Activated T-cell treated with anti-CD3 and anti-CD28 coated beads, Interleukin-2, amount 50 U/mL, for 1 hour (primary cell): ENCODE measurements at places on chromosomes 5 and 9.

DNA sequence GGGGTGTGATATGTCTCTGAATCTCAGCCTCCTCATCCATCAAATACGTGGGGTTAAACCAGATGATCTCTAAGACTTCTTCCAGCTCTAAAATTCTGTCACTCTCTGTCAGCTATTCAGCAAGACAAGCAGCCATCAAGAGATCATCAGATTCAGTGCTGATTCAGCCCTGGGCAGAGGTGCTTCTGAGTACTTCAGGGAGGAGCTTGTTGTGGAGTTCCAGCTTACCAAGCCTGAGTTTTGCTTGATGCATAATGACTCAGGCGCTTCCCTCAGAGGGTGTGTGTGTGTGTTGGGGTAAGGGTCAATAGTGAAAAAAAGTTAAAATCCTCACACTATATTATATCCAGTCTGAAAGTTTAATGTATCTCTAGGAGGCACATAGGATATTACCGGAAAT is 29.6 kb upstream of the TAF1L start:
- no peak for DNase-seq

DNA sequence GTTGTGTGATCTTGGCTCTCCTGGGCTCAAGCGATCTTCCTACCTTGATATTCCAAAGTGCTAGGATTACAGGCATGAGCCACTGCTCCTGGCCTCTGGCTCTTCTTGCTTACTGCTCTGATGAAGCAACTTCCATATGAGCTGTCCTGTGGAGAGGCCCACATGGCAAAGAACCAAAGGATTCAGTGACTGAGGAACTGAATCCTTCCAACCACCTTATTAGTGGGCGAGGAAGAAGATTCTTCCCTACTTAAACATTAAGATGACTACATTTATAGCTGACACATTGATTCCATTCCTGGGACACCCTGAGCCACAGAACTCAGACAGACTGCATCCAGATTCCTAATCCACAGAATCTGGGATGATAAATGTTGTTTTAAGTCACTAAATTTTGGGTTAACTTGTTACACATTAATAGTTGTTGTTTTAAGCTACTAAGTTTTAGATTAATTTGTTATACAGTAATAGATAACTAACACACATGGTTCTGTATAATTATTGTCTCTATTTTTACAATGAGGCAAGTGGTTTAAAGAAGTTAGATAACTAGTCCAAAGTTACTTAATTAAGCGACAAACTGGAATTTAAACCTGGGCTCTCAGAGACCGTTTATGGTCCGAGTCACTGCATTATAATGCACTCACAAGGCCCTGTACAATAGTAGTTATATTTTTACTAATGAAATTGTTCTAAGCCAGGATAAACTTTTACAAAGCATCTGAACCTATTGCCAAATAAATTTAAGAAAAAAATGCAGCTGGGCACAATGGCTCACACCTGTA is 16.7 kb upstream of the SLCO4C1 start:
- no peak for DNase-seq

DNA sequence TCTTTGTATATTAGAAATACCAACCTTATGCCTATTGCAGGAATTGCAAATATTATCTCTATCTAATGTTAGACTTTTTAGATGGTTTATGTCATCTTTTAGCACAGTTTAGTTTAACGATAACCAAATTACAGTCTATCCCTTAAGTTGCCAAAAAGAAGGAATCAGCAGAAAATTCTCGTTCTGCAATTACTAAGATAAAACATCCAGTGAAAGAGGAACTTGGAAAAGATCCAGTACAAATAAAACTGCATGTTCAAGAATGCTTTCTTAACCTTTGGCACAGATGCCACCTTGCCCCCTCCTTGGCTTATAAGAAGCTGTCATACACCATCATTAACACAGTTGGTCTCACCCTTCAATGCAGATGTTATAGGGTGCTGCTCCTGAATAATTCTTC is 124.0 kb downstream of the SEMA5A start:
- no peak for DNase-seq

GRCh38 chr5:96067894-96068614 is 106.4 kb upstream of the ELL2 start:
- no peak for DNase-seq

GRCh38 chr5:43616535-43616934 is 13.6 kb downstream of the NNT start:
- no peak for DNase-seq

DNA sequence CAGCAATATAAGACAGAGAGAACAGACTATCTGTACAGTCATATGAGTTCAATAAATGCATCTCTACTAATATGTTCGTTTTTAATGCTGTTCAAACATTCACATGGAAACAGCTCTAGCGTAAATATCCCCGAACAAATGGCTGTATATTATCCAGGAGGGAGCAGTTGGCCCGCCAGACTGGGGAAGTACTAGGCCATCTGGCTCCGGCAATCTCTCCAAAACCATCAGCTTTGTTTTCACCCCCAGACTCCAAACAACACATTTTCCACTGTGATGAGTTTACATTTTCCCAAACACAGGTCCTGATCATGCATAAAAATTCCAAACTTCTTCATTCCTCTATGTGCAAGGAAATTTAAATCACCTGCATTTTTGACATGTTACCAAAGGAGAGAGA is 8.7 kb downstream of the EBF1 start:
- no peak for DNase-seq

- DNase-seq = no peak
These were observed 495.5 kb downstream of the DMAC1 start for GRCh38 chr9:7303907-7304626.

DNA sequence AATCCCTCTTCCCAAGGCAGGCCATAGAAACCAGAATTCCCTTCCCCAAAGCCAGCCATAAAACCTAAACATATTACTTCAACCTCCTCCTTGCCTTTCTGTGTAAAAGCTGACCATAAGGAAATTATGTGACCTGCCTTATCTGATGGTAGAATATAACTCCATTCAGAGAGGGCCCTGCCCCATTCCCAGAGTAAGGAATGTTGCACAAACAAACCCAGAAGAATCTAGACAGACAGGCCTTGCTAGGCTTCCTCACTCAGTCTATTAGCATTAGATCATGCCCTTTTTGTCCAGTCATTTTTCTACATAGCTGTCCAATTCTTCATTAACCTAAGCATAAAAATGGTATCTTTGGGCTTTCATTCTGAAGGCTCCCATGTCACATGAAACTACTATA is 17.8 kb upstream of the IFNB1 start:
- DNase-seq = no peak

DNA sequence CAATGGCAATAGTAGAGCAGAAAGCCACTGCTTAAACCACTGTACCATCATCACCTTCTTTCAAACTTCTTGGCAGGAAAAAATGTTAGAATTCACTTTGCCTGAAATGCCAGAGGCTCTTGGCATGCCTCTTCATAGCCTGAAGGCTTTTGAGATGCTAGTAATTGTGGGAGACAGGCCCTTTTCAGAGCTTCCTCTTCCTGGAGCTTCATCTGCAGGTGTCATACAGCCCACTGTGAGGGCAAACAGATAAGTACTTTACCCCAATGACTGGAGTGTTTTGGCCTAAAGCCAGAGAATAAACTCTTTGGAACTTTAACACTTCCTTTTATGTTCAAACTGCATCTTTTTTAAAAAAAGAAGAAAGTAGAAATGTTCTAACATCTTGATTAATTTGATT is 81.3 kb upstream of the TMEM171 start:
- DNase-seq = no peak

DNA sequence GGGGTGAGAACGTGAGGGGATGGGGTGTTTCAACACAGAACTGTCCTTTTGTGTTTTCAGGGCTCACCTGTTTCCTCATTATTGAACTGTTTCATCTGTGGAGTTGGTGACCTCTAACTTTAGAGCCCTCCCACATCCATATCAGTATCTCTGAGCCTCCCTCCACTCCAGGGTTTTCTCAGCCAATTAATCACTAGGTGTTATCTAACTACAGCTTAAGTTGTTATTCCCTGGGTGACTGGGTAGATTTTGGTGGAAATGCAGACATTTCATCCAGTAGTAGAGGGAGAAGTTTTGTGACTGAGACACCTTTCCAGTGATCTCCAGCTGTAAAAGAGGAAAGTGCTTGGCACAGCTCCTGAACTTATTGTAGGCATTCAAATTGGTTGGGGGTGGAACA is 23.7 kb downstream of the PPP3R2 start:
- no peak for DNase-seq

- DNase-seq = no peak
These were observed 530.3 kb upstream of the KLF4 start for GRCh38 chr9:108019821-108020220.

DNA sequence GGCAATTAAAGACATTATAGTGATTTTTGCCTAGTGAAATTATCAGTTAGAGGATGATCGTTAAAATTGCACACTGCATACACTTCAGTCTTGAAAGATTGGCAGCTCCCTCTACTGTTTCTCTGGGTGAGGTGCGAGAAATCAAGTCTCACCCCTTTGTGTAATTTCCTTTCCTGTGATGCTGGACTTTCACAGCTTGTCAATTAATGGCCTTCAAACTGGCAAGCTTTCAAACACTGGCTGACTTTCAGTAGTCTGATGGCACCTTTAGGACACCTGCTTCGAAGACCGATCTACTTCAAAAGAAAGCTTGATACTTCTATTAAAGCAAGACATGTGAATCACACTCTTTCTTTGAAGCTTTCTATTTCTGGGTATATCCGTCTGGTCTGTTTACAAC is 706.7 kb upstream of the PTPRD start:
- DNase-seq = no peak

GRCh38 chr5:99646011-99646647 is 717.3 kb upstream of the CHD1 start:
- DNase-seq = no peak

GRCh38 chr5:35264509-35264908 is 34.2 kb upstream of the PRLR start:
- no peak for DNase-seq

DNA sequence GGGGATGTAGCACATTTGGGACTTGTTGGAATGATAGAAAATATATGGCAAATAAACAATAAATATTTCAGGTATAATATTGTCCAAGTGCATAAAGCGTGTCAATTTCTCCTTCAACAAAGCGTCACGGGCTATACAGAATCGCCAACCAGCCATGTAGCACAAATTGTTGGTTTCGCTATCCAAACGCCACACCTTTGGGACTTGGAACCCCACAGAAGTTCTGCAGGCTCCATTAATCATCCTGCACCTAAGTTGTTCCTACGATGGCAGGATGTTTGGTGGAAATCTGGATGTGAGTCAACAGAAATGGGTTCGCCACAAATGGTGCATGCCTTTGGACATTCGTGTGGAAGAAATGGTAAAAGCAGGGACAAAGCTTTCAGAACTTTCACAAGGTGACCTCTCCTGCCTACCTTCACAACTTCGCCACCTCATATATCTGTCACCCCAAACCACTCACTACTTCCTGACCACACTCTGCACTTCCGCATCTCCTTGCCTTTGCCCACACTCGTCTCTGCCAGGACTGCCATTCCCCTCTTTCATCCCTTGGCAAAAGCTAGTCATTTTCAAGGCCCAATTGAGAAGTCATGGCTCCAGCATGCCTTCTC is 95.7 kb downstream of the LHFPL2 start:
- DNase-seq = no peak

- DNase-seq = no peak
These were observed 104.2 kb downstream of the SEC61B start for GRCh38 chr9:99326112-99326916.

DNA sequence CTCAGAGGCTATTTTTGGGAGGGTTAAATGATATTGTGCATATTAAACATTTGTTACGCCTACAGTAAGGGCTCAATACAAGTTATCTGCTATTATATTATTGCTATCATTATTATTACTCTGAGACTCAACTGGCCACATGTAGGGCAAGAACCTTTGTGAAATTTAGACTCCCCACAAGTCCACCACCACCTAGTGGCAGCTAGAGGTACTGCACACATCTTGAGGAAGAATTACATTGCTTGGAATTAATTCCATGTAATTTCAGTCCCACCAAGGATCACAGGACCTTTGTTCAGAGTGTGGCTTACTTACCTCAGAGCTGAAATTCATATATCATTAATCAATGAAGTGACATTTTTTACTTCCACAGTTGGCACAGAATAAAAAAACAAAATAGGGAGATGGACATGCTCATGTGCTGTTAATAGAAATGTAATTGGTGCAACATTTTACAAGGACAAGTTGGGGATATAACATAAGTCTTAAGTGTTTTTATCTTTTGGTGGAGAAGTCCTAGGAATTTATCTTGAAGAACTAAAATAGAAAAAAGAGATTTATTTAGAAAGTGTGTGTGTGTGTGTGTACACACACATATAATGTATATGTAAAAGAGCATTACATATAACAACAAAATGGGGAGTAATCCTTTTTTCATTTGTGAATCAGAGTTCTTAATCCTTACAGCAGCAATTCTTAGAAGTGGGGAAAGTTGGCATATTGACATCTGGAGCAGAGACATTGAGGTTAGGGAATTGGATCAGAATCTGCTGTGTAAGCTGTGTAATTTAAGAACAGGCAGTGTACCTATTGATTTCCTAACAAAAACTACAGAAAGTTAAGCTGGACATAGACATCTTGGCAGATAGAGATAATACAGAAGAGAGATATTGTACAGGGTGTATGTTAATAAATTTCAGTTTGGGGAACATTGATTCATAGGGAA is 11.2 kb downstream of the MSANTD3 start:
- DNase-seq = peak; percentile 51
